ENCODE measurements at places on chromosomes 2 and 18. TPM values are rescaled to one million over a fixed set of nuclear protein-coding genes. Genes with fewer than 3 reads are reported as not detected.

Gene EFEMP1
- total RNA-seq: 476 TPM

DNA sequence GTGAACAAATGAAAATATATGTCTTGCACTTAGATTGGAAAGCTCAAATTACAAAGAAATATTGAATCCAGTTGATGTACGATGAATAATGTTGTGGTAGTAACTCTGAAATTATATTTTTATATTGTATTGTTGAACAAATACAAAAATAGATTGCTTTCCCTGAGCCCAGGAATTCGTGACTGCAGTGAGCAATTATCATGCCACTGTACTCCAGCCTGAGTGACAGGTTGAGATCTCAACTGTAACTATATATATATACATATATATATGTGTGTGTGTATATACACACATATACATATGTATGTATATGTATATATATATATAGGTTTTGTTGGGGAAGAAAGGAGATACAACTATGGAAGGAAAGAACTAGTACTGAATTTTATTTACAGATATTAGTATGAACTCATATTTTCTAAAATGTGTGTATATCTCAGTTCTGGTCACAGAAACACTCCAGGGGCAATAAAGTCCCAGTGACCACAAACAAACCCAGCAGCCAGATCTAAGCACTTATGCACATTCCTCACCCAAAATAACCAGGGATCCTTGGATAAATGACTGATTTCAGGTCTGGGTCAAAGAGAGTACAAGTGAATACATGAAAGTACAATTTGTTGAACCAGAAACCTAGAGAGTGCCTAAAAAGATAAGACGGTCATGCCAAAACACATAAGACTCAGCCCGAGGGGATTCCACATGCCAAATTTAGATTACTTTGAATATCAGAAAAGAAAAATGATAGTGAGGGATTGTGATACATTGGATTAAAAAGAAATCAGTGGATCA, 146.3 kb downstream of the TMX3 start:
- no peak for DNase-seq

GRCh38 chr2:232073699-232074098, 112.2 kb downstream of the DIS3L2 start:
- no peak for DNase-seq

GRCh38 chr2:240868286-240869108, at the start of gene AGXT:
AGXT (plus strand) TSS chr2:240868824; CDS start chr2:240868866, 42 bp downstream.
- DNase-seq: no peak

- DNase-seq: no peak
These were observed 124.0 kb downstream of the NRP2 start for GRCh38 chr2:205806143-205806905.

DNA sequence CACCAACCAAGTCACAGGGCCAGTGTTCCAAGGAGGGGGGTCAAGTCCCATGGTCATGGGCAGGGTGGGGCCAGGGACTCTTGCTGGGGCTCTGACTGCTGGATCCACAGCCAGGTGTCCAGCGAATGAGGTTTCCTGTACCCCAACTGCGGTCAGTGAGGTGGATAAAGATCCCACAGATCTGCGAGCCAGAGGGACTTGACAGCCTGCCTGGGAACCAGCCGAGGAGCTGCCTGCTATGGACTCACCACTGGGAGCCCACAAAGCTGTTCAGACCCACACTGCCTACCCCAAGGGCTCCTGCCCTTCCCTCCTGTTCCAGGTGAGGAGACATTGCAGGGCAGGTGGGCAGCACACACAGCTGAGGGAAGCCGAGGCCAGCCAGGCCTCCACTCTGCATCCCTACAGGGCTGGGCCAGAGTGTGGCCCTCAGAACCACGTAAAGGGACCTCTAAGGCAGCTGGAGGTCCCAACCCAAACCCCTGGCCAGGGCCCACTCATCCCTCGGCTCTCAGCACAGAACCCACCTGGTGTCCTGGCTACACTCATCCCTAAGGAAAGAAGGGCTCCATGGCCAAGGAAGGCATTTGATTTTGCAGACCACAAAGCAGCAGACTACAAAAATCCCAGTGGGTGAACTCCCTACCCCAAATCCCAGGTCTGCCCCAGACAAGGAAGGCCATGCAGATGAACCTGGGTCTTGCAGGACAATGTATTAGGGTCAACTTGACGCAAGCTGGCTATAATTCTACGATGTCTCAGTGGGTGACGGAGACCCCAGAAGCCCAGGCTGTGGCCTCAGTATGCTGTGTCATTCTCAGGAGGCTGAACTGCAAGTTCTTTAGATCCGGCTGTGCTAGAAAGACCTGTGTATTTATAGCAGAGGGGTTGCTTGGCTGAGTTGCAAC, 209.2 kb downstream of the MGAT5 start:
- no peak for DNase-seq

DNA sequence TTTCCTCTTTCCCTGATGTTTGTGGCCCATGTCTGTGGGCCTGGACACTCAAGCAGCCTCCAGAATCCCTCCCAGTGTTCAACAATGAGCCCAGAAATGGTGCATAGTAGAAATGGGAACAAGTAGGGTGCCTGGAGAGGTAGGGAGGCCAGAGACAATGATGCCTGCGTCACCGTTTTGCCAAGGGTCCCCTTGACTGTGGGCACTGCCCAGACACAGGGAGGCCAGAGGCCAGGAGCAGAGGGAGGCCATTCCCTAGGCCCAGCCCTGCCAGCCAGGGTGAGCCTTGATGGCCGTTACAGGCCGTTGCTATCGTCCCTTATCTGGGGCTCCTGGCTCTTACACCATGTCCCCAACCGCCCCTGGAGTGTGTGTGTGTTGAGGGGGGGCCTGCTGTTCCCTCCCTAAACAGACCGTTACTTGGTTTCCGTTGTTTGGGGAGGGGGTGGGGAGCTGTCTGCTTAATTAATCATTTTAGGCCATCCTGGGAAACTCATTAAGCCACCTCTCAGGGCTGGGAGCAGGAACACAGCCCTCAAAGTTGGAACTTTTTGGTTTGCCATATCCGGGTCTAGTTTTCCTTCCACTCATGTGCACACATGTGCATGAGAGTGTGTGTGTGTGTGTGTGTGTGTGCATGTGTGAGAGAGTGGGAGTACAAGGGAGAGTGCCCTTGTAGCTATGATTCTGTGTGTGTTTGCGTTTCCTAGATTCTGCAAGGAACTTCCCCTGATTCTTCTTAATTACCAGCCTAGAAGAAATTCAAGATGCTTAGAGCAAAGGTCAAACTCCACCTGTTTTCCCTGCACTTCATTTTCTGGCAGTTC, 135.2 kb upstream of the HAAO start:
- DNase-seq: no peak

Data from posterior vena cava (tissue), 2 donors.